ENCODE measurements at places on chromosomes 2 and 18.

DNA sequence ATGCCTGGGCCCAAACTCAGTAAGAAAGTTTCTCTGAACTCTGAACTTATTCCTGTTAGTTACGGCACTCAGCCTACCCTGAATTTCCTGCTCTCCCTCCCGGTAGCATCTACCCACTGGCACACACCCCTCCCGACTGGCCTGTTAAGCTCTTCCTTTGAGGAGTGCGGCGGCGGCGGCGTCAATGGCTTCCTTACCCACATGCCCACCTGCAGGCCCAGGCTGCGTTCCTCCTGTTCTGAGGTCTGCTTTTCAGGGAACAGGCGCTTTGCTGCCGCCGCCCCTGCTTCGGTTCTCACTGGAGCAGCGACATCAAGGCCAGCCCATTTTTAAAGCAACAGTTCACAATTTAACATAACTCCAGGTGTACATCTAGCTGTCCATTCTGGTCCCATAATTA lies 432.4 kb downstream of the DCDC2C start:
- DNase-seq: no peak

GRCh38 chr2:157221394-157221988 lies 36.0 kb upstream of the GALNT5 start:
- peak; percentile 33 for DNase-seq

DNA sequence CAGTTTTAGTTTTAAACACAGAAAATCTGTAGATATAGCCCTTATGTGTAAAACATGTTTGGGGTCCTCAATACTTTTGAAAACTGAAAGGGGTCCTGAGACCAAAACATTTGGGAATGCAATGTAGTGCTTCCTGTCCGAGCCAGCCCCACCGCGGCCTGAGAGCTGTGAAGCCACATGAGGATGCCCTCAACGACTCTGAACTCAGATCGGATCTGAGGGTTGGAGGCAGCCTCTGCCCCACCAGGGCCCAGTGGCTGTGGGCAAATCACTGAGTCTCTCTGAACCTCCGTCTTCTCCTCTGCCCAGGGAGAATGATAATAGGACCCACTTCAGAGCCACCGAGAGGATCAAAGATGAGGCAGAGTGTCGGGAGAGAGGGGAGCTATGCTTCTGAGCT lies 33.4 kb upstream of the HPCAL1 start:
- no peak for DNase-seq

DNA sequence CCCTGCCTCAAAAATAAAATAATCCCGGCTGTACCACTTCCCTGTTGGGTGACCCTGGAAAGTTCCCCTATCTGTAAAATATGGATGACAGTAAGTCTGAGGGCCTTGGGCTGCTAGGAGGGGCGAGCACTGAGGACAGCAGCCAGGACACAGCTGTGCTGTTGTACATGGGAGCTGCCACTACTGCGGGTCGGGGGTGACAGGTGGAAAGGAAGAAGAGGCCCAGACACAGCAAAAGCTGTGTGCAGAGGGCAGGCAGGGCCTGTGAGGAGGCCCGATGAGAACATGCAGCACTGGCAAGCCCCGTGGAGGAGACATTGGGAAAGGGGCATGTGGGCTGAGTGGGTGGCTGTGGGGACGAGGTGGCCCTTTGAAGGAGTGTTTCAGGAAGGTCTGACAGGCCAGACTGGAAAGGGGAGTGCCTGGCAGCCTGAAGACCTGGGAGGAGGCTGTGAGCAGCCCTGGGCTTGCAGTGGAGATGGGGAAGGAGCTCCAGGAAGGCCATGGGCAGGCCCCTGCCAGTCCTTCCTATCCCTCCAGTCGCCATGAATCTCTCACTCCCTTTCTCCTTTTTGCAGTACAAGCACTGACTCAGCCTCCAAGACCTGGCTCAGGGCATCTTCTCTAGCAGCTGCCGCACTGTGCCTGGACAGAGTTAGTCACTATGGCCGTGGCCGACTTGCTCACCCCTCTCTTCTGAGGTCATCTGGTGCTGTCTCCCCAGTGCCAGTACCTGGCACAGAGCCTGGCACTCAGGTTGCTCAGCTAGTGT lies 28.9 kb upstream of the SEMA4C start:
- DNase-seq: no peak

- no peak for DNase-seq
These were observed 1.8 kb downstream of the AGAP1 start for GRCh38 chr2:235495373-235496238.
